ENCODE measurements at places on chromosomes 4 and X.

DNA sequence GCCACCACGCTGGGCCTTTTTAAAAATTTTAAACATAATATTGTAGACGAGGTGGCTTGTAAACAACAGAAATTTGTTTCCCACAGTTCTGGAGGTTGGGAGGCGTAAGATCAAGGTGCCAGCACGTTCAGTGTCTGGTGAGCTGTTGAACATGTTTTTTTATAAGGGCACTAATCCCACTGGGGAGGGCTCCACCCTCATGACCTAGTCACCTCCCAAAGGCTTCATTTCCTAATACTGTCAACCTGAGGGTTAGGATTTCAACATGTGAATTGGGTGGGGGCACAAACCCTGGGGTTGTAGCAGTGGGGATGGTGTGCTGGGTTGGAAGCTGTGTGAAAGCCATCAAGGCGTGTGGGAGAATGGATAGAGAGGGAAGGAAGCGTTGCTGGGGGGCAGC lies 27.6 kb downstream of the TBC1D14 start:
- DNase-seq, result no peak

GRCh38 chrX:12325171-12325570 lies 186.9 kb downstream of the FRMPD4 start:
- no peak for DNase-seq

DNA sequence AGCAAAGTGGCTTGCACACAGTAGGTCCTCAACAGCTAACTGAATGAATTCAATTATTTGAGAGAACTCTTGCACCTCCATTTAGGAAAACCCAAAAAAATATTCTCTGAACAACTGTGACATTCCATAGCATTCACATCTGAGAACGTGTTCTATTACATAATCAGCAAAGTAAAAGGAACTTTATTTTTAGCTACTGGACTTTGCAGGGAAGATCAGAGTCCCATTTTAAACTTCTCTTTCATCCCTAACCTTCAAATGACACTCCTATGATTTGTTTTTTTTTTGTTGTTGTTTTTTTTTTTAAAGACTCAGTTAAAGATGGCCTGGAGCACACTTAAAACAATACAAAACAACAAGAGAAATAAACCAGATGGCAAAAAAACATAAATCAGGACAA lies 30.9 kb downstream of the RAI2 start:
- no peak for DNase-seq

- DNase-seq, result no peak
Observed at GRCh38 chr4:130336585-130337217, 1240.7 kb downstream of the C4orf33 start.

DNA sequence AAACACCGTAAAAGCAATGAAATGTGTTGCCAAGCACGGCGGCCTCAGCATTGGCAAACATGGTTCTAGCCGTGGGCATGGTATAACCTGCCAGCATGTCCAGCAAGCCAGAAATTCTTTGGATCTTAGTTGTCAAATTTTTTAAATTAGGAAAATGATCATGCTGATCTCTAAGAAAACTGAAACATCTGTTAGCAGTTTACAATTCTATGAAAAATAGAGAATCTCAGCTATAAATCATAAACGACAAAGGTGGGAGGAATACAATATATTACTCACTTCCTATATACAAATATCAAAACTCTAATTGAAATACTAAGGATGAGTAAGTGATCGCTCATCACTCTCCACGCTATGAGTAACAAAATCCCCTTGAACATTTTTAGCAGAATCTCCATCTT lies 130.3 kb downstream of the ADGRA3 start:
- DNase-seq, result no peak

GRCh38 chr4:75344915-75345314 lies 169.3 kb downstream of the RCHY1 start:
- no peak for DNase-seq

- no peak for DNase-seq
Observed at GRCh38 chrX:78957049-78957767, 12.0 kb downstream of the P2RY10 start.

GRCh38 chrX:101191217-101191750 lies 28.3 kb upstream of the DRP2 start:
- DNase-seq, result no peak

All from NCI-H187 (cell line).